Mesangial cell (primary cell): ENCODE measurements at places on chromosomes 5 and 9. TPM values are rescaled to one million over a fixed set of nuclear protein-coding genes. Genes with fewer than 3 reads are reported as not detected.

The IFNA2 gene
- total RNA-seq = not detected in 2 replicates

The LCN1 gene
- not detected in 2 replicates for total RNA-seq

The PKD2L2 gene
- not detected in 2 replicates for total RNA-seq

The BAAT gene
- 0.13 and 0.16 TPM in 2 replicates for total RNA-seq

The TAF11L9 gene
- total RNA-seq = not detected in 2 replicates

The PIP5KL1 gene
- 2.5 and 4.2 TPM in 2 replicates for total RNA-seq

The GFPT2 gene
- total RNA-seq = 14.2 and 18.6 TPM in 2 replicates

The IFNA21 gene
- total RNA-seq = not detected in 2 replicates

The LHX2 gene
- not detected in 2 replicates for total RNA-seq

The PRR16 gene
- 0.25 and 0.98 TPM in 2 replicates for total RNA-seq

The PPP6C gene
- 19.5 and 21.3 TPM in 2 replicates for total RNA-seq

The DDX31 gene
- total RNA-seq = 9.8 and 13.5 TPM in 2 replicates

The LCN12 gene
- 1.6 TPM in 1 of 2 replicates, not detected in the other for total RNA-seq

The UQCRQ gene
- total RNA-seq = 208 and 231 TPM in 2 replicates

The MTX3 gene
- total RNA-seq = 4.4 and 7.0 TPM in 2 replicates

The EIF4E1B gene
- not detected in 2 replicates for total RNA-seq

The EQTN gene
- not detected in 2 replicates for total RNA-seq

The S100Z gene
- not detected in 2 replicates for total RNA-seq

The TAF11L5 gene
- total RNA-seq = not detected in 2 replicates

The C8G gene
- total RNA-seq = not detected in 2 replicates

The FER gene
- 9.5 and 11.1 TPM in 2 replicates for total RNA-seq

The PPP3R2 gene
- total RNA-seq = not detected in 2 replicates

The STPG3 gene
- total RNA-seq = not detected in 2 replicates

The TBC1D13 gene
- 13.7 and 18.9 TPM in 2 replicates for total RNA-seq

The ACTBL2 gene
- total RNA-seq = 6.7 and 16.5 TPM in 2 replicates

The PCDHB9 gene
- 0.25 TPM in 1 of 2 replicates, not detected in the other for total RNA-seq

The SLC6A18 gene
- total RNA-seq = not detected in 2 replicates

The CENPP gene
- total RNA-seq = 2.0 and 7.2 TPM in 2 replicates

The OTULIN gene
- 18.4 and 20.7 TPM in 2 replicates for total RNA-seq

The CEL gene
- 0.16 and 0.38 TPM in 2 replicates for total RNA-seq

The GLRX gene
- 38.3 and 67.9 TPM in 2 replicates for total RNA-seq

The ELAVL2 gene
- total RNA-seq = 0.25 TPM in 1 of 2 replicates, not detected in the other

The CDKN2B gene
- total RNA-seq = 17.6 and 21.8 TPM in 2 replicates

The CDC20B gene
- total RNA-seq = not detected in 2 replicates

The SLCO6A1 gene
- not detected in 2 replicates for total RNA-seq

The DEPDC1B gene
- 2.9 and 35.4 TPM in 2 replicates for total RNA-seq

The C5orf63 gene
- total RNA-seq = 2.3 and 2.8 TPM in 2 replicates

The ADRA1B gene
- 3.1 and 3.8 TPM in 2 replicates for total RNA-seq
